ENCODE measurements at places on chromosomes 13 and 19. TPM values are rescaled to one million over a fixed set of nuclear protein-coding genes. Genes with fewer than 3 reads are reported as not detected.

DNA sequence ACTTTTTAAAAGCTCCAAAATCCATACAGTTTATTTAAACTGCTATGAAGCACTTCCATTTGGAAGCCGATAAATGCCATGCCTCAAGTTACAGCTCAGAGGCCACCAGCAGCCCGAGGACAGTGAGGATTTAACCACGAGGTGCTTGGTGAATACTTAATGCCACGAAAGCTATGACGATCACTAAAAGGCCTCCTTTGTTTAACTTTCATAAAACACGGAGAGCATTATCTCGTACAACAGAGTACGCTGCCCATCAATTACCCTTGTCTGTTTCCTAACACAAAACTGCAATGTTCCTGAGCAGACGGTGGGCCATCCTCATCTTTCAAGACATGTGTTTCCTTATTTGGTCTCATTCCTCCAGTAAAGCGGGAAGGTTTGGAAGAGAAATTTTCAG, 58.4 kb downstream of the PEPD start:
- no peak for DNase-seq

DNA sequence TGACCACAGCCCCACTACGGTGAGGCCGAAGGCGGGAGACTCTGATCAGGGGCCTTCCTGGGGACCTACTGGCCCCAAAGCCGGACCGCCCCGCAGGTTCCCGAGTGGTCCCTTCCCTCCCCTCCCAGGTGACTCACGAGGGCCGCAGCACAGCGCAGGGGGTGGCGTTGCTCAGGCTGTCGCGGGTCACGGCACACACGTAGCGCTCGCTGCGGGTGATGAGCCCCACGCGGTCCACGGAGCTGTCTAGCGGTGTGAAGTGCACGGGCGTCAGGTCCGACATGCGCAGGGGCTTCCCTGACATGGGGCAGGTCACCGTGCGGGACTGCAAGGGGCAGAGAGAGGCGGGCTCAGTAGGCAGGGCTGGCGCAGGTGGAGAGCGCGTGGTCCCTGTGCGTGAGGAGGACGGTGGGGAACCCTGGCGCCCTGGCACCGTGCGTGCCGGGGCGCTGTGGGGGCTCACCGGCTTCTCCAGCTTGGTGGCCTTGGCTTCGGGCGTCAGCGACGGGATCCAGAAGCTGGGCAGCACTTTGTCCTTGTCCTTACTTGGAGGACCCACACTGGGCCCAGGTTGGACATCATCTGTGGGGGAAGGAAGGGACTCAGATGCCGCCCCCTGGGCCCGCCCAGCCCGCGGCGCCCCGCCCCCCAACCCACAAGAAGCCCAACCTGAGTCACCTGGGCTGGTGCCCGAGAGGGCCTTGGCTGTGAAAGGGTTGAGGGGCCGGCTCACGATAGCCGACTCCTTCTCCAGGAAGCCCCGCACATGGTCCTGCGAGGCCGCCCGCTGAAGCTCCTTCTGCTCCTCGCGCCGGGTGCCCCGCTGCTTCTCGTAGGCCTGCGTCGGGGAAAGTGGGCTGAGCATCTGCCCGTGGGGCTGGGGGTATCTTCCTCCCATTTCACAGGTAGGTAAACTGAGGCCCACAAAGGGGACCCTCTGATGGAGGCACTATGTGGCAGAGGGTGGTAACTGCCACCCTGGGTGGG, 23.7 kb downstream of the NOSIP start:
- peak; percentile 28 for DNase-seq

DNA sequence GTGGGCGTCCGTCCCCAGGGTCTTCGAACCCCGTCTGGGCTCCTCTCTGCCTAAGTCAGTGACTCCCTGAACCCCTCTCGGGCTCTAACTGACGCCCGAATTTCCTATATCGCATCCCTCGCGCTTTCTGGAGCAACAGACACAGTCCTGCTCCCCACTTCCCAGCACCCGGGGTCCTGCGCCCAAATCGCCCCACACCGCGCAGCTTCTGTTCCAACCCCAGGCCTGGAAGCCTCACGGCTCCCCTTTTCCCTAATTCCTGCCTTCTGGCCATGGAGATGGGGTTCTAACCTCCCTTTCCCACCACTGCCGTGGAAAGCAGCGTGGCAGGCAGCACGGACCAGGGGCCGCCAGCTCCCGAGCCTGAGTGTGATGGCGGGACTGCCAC, 1.6 kb upstream of the GRTP1 start:
- DNase-seq, result no peak

GRCh38 chr19:46529622-46530451, 34.2 kb upstream of the PNMA8B start:
- DNase-seq, result peak; percentile 70

Gene BRME1
- 1.5 TPM for total RNA-seq

Gene TBXA2R
- total RNA-seq, result 0.89 TPM

DNA sequence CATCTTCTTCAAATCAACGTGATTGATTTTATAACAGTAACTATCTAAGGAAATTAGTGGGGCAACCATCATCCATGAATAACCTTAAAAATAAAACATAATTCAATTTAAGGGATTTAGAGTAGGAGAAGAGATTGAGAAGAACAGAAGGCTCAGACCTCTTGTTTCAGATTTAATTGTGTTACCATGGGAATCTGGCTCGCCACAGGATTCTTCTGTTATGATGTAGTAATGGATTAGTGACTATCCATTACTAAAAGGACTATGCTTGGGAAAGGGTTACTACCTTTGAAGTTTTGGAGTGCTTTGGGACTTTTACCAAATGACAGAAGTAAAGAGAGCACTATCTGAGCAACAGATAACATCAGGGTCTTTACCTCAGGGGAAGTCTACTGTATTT, 13.2 kb downstream of the FREM2 start:
- DNase-seq, result no peak

- DNase-seq, result no peak
Measured at GRCh38 chr13:60611523-60611922, 214.5 kb downstream of the TDRD3 start.

Gene CEACAM8
- not detected for total RNA-seq

- DNase-seq, result no peak
Measured at GRCh38 chr13:46202188-46202795, 9.4 kb upstream of the LRRC63 start.

DNA sequence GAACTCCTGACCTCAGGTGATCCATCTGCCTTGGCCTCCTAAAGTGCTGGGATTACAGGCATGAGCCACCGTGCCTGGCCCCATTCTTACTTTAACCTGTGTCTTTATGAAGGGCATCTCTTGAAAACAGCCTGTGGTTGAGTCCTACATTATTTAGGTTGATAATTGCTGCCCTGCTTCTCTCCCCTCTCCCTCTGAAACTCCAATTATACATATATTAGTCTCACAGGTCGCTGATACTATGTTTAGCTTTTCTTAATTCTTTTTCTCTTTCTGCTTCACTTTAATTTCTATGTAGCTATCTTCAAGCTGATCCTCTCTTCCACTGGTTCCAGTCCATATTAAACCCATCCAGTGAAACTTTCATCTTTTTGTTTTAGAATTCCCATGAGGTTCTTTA, 75.1 kb downstream of the SLC6A16 start:
- DNase-seq, result no peak

Gene UNC13A
- 0.04 TPM for total RNA-seq

Gene CGB2
- total RNA-seq, result not detected

GRCh38 chr19:46492841-46493235, 2.8 kb downstream of the PNMA8B start:
- no peak for DNase-seq

Gene IER2
- total RNA-seq, result 29.0 TPM

DNA sequence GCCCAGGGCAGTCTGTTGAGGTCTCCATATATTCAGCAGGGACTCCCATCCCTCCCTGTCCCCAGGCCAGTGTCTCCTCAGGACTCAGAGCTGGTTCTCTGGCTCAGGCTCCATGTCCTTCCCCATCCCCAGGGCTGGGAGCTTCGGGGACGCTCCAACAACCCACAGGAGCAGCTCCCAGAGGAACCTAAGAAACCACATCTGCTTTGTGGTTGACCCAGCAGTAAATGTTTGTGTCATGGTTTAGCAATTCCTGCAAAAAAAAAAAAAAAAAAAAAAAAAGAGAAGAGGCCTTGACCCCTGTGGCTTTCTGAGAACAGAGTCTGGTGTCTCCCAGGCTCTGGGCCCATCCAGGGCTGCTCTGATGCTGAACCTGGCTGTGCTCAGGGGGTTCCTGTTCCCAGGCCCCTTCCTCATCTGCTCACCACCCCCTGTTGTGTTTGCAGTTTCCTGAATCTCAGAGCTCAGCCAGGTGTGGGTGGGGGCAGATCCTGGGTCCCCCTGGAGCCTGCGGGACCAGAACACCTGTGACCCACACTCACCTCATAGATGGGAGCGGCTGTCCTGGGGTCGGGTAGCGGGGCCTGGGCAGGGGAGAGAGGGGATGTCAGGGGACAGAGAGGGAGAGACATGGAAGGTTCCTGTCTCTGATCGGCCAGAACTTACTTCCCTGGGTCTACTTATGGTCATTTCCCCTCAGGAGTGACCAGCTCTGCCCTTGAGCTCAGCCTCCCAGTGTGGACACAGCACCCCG, 25.2 kb upstream of the CEACAM1 start:
- no peak for DNase-seq

DNA sequence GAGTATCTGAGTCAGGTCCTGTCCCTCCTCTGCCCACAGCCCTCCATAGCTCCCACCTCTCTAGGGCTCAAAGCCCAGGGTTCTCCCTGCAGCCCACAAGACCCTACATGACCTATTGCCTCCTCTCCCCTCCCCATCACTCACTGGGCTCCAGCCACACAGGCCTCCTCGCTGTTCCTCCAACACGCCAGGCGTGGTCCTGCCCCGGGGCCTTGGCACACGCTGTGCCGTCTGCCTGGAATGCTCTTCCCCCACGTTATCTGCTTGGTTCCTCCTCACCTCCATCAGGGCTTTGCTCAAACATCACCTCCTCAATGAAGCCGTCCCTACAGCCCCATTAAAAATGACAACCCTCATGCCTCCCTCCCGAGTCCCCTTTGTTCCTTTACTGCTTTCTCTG, 21.1 kb downstream of the PTPRS start:
- no peak for DNase-seq

DNA sequence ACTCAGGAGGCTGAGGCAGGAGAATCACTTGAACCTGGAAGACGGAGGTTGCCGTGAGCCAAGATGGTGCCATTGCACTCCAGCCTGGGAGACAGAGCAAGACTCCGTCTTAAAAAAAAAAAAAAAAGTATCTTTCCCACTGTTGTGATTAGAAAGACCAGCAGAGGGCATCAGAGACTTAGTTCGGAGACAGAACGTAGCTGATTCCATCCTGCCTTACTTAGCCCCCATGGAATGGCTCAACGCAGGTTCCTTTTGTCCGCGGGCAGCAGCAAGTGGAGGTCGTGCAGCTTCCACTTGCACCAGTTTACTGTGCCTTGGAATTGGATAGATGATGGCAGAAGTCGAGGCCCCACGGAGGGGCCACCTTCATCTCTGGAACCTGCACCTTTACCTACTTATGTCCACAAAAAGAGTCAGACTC, 8.1 kb downstream of the TIMM29 start:
- no peak for DNase-seq

Gene COX7A1
- 1,453 TPM for total RNA-seq

GRCh38 chr13:40026174-40026585, 370.7 kb downstream of the COG6 start:
- no peak for DNase-seq

DNA sequence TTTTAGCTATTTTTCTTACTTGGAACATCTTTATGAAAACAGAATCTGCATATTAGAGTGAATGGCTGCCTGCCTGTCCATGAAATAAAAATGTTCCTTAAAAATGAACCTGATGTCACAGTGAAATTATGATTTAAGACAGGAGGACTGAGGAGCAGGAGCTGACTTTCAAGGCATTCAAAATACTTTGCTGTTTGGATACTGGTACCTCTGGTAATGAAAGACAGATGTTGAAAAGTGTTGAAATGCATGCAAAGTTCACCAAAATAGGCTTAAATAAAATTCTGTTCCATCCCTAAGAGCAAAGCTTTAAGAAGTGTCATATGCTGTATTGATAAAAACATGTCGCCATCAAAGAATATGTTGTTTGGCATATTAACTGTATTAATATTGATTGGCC, 1.7 kb downstream of the ARHGEF7 start:
- no peak for DNase-seq

Gene ZNF320
- total RNA-seq, result 2.1 TPM

GRCh38 chr19:41895745-41896580, 13.0 kb downstream of the ARHGEF1 start:
- no peak for DNase-seq

- no peak for DNase-seq
Measured at GRCh38 chr19:43723588-43723987, 7.7 kb downstream of the IRGC start.

DNA sequence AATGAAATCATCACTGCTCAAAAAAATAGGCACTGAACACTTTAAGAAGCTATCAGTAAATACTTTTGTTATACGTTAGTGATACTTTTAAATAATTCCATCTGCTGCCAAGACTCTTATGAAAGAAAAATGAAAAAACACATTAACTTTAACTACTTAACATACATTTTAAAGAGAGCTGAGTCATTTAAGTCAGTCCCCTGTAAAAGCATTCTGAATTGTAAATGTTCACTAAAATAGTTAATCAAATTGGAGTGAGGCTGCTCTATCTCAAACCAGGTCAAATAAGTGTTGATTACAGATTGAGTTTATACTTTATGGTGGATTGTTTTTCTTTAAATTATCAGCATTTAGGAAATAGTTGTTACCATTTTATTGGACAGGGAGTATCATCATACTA, 274.2 kb downstream of the MYO16 start:
- no peak for DNase-seq

DNA sequence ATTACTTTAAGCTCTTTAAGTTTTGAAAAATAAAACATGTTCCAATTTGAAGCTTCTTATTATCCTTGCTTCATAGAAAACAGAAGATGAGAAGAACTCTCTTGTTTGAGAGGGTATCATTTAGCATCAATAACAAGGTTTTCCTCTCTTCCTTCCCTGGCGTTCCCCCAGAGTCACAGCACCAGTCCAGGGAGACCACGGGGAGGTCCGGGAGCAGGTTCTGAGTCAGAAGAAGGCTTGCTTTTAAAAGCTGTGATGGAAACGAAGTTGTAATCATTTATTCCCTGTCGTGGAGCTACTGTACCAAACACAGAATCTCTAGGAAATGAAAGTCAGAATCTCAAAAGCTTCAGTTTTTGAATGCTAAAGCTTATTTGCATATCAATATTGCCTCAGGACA, 174.0 kb upstream of the LSM14A start:
- DNase-seq, result no peak

GRCh38 chr13:69524459-69525150, 583.0 kb upstream of the ATXN8OS start:
- no peak for DNase-seq

- no peak for DNase-seq
Measured at GRCh38 chr13:73177017-73177416, 118.2 kb downstream of the KLF5 start.

Gene FBXW9
- total RNA-seq, result 2.0 TPM

GRCh38 chr13:72120632-72121031, 253.6 kb upstream of the DACH1 start:
- DNase-seq, result no peak

DNA sequence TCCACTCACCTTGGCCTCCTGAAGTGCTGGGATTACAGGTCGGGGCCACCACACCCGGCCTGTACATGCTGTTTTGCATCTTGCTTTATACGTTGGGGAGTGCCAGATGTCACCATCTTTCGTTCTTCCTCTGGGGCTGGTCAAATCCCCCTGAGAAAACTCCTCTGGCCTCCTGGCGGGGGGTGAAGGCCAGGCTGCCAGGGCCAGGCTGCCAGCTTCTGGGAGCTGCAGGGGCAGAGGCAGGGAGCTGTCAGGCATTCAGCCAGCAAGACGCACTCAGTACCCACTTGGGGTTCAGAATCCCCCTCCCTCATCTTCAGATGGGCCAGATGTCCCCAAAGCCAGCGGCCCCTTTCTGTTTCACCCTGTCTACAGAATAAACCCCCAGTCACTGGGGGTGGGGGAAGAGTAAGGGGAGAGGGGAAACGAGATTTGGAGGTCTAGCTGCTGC, 16.1 kb downstream of the ZSWIM9 start:
- no peak for DNase-seq

GRCh38 chr19:45075301-45076028, 813 bp downstream of the ZNF296 start:
- peak; percentile 84 for DNase-seq

Gene FGF9
- total RNA-seq, result 1.2 TPM
